SK-N-SH (cell line): ENCODE measurements at places on chromosomes 5 and 9.

DNA sequence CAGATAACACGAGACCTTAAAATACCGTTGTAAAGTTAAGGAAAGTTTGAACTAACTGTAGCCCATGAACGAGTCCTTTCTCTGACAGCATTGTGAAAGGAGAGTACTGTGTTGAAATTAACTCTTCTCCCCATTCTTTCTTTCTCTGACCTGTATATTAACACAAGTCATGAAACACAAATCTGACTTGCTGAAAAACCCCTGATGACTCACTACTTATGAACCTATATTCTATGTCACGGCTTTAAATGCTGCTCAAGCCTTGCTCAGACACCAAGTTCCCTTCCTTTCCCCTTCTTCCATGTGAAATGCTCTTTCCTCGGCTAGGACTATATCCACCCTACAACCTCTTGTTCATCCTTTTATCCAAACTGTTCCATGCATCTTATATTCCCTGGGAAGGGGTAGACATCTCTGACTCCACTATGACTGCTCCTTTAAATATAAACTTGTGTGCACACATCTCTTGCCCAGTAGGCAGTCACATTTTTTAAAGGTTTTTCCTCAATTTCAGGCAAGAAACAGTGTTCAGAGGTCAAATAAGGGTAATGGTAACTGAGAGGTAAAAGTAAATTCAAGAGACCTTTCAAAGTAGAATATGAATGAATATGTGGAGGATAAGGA lies 142.9 kb downstream of the NFIB start:
- no peak for DNase-seq

DNA sequence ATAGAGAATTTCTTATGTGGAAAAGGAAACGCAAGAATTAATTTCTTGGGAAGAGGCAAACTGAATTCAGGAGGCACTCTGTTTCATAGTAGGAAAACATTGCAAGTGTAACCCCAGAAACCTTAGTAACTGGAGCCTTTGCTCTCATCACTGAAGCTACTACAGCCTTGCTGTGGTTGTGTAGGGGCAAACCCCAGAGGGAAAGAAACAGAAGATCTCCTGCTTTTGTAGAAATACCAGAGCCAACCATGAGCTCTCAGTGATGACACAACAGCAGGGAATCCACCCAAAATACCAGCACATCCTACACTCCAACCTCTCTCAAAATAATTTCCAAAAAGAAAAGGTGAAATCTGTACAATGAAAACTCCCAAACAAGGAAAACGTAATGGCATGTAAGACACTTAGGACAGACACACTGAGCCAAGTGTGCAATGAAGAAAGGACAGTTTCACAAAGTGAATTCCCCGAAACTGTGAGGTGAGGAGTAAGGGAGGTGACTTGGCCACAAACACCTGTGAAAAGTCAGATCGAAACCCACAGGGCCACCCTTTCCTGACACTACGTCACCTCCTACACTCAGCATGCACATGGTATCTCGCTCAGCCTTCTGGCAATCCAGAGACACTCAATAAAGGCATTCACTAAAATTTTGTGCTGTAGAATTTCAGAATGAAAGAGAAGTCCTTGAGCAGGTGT lies 8.5 kb upstream of the ACSL6 start:
- no peak for DNase-seq

DNA sequence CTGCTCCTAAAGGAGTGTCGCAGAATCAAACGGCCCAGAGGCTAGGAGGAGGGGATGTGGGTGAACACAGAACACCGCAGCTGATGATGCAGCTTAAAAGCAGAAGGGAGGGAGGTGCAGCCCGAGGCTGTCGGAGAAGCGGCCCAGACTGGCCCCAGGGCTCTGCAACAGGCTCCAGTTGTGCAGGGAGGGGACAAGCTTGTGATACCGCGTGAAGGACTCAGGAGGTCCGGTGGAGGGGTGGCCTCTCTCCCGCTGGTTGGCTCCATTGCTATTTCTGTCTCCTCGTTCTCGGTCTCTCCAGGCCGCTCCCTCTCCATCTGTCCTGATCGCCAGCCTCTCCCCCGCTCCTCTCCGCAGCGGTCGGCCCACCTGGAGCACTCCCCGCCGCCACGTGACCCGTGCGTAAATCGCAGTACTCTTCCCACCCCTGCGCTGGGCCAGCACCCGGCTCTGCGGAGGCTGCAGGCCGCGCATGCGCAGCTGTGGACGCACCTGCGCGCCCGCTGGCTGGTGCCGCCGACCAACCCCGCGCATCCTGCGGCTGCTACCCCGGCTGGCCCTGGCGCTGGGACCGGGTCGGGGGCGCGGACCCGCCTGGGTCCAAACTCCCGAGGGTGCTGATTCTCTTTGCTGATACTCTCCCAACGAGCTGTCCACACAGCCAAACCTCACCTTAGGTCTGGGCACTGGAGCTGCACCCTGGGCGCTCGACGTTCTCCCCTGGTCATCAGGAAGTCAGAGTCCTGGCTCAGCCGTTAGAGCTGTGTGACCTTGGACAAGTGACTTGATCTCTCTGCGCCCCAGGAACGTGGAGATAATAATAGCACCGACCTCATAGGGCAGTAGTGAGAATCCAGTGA lies 3.7 kb upstream of the STXBP1 start:
- DNase-seq: peak; percentile 94

DNA sequence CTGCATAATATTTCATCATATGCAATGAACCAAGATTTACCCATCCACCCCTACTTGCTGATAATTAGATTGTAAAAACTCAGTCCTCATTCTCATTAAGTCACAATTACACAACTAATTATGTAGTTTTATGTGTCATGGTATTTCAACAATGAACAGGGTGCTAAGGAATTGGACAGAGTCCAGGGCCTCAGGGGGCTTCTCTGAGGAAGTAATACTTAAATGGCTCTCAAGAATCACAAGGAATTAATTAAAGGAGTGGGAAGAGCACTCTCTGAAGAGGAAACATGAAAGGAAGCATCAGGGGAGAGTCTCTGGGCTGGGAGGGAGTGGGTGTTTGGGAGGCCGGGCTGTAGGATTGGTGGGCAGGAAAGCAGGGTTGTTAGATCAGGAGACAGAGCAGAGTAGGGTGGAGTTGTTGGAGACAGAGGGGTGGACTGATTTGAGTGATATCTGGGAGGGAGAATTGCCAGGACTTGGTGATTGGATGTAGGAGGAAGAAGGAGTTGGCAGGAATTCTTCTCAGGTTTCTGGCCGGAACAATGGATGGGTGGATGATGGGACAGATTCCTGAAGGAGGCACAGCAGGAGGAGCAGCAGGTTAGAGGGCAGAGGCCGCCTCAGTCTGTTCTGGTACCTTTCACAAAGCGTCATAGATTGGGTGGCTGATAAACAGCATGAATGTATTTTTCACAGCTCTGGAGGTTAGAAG lies 23.0 kb upstream of the NSG2 start:
- DNase-seq: no peak

DNA sequence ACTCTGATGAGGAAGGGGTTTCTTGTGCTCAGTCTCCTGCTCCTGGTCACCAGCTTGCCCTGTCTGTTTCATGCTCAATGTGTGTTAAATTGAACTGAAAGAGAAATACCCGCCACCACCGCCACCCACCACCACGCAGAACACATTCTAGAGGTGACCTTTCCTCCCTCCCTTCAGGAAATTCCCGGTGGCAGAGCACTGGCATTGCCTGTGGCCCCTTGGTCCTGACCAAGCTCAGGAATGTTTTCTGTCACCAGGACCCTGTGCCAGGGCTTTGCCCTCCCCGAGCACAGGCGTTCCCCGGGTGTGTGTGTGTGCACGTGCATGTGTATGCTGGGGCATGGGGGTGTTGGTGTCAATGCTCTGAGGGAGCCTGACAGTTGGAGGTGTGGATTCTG lies 10.2 kb upstream of the SLC25A51 start:
- DNase-seq: no peak

- no peak for DNase-seq
Measured at GRCh38 chr5:173304591-173304988, 23.6 kb downstream of the STC2 start.
